ENCODE measurements at places on chromosomes 6 and 20.
A peak's percentile ranks its signal among the peaks of the same experiment; 100 is the strongest.

DNA sequence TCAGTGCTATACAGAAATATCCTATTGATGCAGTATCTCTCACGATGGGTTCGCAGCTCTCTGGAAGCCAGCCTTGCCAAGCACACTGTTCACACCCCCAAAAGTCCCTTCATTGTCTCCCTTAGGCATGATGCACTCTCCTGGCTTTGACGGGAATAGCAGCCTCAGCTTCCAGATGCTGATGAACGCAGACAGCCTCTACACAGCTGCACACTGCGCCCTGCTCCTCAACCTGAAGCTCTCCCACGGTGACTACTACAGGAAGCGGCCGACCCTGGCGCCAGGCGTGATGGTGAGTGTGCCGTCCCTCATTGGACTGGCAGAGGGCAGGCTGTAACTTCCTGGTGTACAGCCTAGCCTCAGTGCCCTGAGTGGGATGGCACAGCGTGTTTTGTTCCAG is 60.0 kb upstream of the PBOV1 start:
- DNase-seq = peak; percentile 22

DNA sequence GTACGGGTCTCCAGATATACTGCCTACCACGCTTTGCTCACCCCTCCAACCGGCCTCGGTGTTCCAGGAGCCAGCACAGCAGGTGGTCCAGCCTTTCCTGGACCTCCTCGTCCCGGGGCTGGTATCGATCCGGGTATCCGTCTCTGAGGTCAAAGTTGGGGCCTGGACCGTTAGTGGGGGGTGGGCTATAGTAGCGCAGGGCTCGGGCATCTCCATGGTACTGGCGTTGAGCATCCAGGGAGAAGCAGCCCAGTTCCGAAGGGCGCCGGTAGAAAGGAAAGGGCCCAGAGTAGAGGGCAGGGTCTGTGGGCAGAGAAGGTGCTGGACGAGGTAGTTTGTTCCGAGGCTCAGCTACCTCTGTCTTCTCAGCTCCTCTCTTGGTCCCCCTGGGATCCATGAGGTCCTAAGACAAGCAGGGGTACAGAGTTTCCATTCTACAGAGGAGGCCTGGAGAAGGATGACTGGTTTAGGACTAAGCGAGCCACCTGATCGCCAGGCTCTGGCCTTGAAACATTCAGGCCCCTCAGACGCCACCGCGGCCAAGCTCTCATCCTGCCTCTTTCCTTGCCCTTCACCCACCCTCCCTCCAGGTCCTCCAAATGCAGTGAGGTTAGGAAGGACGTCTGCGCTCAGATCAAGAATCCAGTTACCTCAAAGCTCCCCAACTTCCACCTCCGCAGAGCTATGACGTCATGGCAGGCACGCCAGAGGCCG is 502 bp downstream of the DXO start:
- DNase-seq = no peak

GRCh38 chr20:10651227-10651990 is 22.4 kb downstream of the JAG1 start:
- peak; percentile 75 for DNase-seq

- no peak for DNase-seq
These were observed 473.1 kb downstream of the KIF16B start for GRCh38 chr20:16100111-16100510.

DNA sequence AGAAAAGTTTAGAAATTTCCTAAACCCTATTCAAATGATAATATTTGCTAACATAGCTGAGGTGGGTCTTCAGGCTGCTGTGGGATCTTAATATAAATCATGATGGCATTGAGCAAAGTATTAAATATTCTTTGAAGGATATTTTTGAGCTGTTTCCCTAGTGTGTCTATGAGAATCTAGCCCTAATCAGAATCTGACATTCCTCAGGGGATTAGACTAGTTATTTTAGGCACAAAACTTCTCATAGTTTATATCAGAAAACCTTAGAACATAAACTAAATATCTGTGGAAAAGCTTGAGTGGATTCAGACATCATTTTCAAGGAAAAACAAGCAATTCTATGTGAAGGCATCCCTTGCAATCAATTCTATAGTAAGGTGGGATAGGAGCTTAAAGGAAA is 594.5 kb downstream of the RFPL4B start:
- no peak for DNase-seq

Data from EH (cell line).